Right ventricle myocardium inferior (tissue), 1 donor: ENCODE measurements at places on chromosomes 3 and 15. TPM values are rescaled to one million over a fixed set of nuclear protein-coding genes. Genes with fewer than 3 reads are reported as not detected.

Gene OIP5
- total RNA-seq: 0.51 TPM

Gene CLDN11
- total RNA-seq: 2.7 TPM

Gene AP4E1
- total RNA-seq: 6.4 TPM

Gene DUOXA2
- total RNA-seq: not detected

Gene CLRN1
- not detected for total RNA-seq

Gene SRPRB
- total RNA-seq: 27.2 TPM

Gene WDR93
- total RNA-seq: not detected

Gene CCR2
- total RNA-seq: 0.89 TPM

Gene POLQ
- 0.57 TPM for total RNA-seq

Gene PP2D1
- not detected for total RNA-seq

Gene DTX3L
- 14.6 TPM for total RNA-seq

- no peak for DNase-seq
These were observed 223.8 kb downstream of the NTRK3 start for GRCh38 chr15:88032787-88033186.

DNA sequence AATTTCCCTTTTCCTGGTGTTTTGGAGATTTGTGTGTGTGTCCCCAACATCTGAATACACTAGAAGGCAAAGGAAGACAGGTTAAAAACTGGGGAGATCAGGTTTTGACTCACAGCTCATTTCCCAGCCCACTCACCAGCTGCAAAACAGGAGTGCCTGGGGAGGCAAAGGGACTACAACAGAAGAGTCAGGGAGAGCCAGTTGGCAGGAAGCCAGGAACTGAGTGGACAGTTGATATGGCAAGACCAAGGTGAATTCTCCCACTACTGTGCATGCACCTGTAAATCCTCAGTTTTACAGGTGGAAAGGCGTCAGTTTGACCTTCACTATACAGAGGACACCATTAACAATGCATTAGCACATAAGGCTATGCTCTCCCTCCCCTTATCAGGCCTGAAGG is 901.5 kb upstream of the SEMA6D start:
- no peak for DNase-seq

- no peak for DNase-seq
These were observed 109.5 kb downstream of the SYNPR start for GRCh38 chr3:63387568-63387967.

DNA sequence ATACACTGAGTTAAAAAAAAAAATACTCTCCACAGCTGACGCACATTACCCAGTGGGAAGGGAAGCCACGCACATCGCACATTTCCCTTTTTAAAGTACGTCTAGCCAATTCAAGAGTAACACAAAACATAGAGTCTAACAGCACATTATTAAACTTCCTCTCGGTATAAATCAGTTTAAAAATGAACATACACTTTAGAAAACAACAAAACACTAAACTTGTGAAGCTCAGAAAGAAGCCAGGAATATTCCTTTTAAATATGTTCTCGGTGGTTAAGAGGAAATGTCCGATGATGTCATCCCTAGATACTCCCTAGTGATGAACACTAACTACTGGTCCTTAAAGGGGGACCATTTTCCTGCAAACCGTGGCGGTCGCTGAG is 721 bp downstream of the MYEF2 start:
- no peak for DNase-seq

- no peak for DNase-seq
These were observed 5.6 kb downstream of the WDR82 start for GRCh38 chr3:52272831-52273230.

DNA sequence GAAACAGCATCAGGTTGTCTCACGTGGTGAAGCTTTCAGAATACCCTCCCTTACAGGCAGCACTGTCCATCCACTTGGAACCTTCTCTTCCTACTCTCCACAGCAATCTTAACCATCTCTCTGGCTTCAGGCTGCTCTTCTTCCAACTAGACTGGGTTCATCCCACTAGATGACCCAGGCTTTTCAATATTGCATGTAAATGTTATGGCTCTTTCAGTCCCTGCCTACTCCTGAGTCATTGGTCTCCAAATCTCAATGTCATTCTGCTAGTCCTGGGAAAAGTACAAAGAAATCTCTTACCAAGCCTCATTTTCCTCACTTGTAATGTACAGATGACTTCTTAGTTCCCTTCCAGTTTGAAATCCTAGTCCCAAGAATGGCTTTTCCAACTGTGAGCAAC is 109.7 kb upstream of the CTNNB1 start:
- no peak for DNase-seq

DNA sequence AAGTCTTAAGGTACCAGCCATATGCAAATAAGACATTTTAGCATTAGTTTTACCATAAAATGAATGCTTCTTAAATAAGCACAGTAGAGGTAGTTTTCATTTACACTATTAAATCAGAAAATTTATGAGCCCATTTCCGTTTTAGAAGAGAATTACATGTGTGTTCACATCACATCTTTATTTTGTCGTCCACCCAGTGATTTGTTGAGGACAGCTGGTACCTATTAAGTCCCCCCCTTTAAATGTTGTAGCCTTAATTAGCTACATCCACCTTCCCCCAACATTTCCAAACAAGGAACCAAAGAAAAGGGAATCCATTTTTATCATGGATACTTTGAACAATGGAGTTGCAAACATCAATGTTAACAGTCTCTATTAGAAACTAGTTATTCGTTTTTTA is 6.8 kb downstream of the IL17RD start:
- DNase-seq: no peak

DNA sequence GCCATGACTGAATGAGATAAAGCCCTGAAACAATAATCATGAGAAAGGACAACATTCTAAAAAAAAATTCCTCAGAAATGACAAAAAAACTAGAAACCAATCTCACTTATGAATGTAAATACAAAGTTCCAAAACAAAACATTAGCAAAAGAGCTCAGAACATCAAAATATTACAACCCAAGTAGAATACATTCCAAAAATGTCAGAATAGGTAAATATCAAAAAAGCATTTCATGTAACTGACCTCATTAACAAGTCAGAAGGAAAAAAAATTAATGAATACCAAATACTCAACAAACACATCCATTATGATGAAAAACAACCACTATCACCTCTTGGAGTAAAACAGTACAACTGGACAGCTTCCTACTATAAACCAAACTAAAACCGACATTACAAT is 93.1 kb downstream of the DLG1 start:
- DNase-seq: no peak

DNA sequence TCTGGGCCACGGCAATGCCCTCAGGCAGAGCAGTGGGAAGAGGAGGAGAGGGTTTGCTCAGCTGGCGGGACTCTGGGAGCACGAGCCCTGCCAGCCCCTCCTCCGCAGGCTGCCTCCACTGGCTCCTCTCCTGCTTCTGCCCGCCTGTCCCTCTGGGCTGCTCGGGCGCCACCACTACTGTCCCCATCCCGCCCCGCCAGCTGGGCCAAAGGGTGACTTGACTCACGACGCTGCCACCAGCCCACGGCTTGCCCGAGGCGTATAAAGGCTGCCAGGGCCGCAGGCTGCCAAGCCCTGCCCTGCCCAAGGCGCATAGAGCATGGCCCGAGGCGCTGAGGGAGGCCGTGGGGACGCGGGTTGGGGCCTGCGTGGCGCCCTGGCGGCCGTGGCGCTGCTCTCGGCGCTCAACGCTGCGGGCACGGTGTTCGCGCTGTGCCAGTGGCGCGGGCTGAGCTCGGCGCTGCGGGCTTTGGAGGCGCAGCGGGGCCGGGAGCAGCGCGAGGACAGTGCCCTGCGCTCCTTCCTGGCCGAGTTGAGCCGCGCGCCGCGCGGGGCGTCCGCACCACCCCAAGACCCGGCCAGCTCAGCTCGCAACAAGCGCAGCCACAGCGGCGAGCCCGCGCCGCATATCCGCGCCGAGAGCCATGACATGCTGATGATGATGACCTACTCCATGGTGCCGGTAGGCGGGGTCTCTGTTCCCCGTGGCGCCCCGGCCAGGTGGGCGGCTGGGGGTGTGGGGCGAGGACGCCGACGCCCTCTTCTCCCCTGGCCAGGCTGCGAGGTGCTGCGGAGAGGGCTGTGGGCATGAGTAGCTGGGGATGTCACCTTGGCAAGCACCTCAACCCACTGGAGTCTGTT is at the start of gene GLDN:
Gene GLDN, plus strand, starts transcription at position 290 of the 861 bp plus-strand sequence. Its CDS starts 30 bp downstream, at position 320.
- peak; percentile 74 for DNase-seq

- DNase-seq: no peak
These were observed 15.5 kb downstream of the KLF15 start for GRCh38 chr3:126341755-126342150.

GRCh38 chr15:31482122-31482922 is 155.7 kb downstream of the KLF13 start:
- no peak for DNase-seq

GRCh38 chr3:37198996-37199395 is 24.6 kb upstream of the LRRFIP2 start:
- no peak for DNase-seq

DNA sequence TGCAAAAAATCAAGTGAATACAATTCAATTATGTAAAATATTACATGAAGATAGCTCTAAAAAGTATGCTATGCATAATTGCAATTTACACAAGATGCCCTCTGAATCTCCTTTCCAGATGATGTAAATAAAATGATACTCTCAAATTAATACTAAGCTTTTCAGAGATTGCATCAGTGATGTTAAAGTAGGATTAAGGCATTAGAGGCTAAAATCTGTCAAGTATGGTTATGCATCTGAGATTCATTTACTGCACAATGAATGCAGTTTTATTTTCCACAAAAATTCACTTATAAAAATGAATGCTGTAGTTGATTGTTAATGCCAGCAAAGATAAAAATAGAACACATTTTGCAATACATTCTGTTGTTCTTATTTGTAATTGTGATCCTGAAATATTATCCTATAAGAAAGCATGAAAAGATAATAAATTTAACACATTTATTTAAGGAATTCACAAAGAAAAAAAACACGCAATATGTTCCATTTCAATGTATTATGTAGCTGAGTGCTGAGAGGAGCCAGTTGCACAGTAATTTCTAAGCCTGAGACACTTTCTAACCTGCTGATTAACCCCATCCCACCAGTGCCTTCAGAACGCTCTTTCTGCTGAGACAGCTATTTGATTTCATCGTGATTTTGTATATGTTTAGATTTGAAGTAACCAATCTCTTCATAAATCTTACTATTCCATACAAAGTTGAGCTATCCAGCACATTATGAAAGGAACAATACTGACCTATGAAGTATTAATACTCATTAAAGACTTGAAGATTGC is 224.4 kb downstream of the CADM2 start:
- DNase-seq: no peak

GRCh38 chr3:152301745-152302181 is 33.0 kb downstream of the MBNL1 start:
- DNase-seq: no peak

- DNase-seq: peak; percentile 40
These were observed 223.4 kb downstream of the SNRPN start for GRCh38 chr15:25177955-25178801.

DNA sequence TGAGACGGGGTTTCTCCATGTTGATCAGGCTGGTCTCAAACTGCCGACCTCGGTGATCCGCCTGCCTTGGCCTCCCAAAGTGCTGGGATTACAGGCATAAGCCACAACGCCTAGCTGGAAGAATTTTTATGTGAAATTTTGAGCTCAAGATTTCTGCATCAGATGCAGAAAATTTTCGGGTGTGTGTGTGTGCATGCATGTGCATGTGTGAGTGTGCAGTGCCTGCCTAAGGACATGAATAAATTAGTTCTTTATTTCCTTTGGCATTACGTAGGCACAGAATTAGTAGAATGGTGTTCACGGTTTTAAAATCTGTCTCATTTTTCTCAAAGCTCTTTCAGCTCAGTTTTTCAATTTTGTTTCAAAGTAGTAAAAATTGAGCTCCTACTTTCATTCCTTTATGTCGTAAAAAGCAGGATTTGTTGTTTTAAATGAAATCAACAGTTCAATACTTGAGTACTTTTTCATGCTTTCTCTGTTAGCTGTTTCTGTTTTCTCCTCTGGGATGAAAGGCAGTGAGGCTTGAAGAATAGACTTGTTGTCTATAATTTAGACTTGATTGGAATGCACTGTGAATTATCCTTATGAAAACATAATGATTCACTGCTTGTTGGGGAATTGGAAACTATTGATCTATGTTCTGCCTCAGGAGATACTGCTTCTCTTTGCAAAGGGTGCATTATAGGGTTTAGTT is 23.3 kb upstream of the RAB11A start:
- DNase-seq: no peak

DNA sequence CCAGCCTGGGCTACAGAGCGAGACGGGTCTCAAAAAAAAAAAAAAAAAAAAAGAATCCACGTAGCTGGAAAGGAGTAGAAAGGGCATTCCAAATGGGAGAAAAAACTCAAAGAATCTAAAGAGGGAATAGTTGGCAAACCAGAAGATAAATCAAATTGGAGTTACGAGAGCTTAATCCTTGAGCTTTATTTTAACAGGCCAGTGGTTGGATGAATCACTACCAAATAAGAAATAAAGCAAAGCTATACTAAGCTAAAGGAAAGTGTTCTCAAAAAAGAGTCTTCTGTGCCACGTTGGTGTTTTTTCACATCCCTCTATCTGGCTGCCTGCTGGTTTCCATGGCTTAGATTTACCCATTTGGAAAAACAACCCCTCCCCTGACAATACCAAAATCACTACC is 14.0 kb downstream of the VGLL4 start:
- DNase-seq: no peak

- DNase-seq: no peak
These were observed 90.0 kb downstream of the GAP43 start for GRCh38 chr3:115713284-115713683.

DNA sequence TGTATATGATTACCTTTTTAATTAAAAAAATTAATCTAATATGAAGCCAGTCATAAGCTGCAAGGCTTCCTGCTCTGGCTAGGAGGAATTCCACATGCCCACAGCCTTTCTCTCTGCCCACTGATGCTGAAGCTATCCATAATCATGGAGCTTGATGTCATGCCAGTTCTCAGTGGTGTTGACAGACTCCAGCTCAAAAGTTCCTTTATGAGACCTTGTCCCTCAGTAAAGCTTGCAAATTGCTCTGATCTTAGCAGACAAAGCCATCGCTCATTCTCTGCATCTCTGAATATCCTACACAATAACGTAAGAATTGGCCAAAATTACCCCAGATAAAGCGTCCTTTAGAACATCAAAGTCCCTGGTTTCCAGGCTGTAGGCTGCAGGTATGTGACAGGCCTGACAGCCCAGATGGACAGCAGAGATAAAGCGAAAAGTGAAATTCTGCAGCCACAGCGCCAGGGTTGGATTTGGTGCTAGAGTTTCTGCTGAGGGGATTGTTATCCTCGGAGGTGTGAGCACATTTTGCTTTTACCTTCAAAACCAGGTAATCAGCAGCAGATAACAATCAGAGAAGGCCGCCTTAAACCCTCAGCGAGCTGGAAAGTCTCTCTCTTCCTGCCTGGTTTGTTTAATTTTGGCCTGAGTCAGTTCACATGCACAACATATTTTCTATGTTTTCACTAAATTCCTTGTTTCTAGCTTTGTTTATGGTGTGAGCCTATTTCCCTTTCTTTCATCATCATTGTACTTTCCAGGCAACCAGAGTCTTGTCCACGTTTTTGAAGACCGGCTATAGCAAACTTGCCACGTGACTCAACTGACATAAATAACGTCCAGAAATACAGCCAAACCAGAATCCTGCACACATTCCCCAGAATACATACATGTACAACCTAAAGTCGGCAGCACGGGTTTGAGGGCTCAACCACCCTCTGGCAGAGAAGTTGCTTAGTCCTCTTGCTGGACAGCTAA is 36.6 kb upstream of the ALDH1A3 start:
- no peak for DNase-seq
